Nucleus accumbens (tissue), 56 donors: ENCODE measurements at places on chromosomes 12 and 14.

- DNase-seq: peak; percentile 85
Measured at GRCh38 chr12:6937481-6938352, 5.9 kb upstream of the RNU7-1 start.

GRCh38 chr12:1862973-1863372 lies 42.6 kb downstream of the LRTM2 start:
- DNase-seq: no peak

DNA sequence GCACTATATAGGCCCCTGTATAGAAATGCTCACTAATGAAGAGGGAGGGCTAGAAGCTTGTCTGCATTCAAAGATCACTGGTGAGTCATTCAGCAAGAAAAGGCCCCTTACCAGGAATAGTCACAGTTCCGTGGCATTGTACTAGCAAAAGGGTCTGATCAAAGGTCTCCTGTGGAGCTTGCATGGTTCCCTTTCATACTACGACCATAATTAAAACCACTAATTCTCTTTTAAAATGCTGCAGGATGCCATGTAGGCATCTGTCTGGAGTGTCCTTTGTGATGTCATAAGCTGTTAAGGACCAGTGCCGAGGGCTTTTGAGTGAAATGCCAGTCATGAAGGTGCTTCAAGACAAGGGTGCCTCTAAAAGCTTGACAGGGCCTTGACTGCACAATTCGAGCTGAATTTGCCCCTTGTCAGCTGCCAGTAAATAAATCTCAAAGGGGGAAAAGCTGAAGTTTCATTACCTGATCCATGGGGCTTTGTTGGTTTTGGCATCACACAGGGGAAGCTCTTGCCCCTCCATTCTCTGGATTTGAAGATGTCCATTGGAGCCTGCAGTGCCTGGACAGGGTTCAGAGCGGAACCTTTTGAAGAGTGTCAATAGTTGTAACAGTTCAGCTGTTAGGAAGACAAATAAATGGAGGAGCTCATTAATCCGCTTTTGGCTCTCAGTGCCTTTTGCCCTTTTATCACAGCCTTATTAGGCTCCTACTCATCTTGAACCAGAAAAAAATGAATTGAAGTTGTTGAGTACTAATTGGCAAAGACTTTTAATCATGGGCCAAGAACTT lies 69.1 kb downstream of the TMEM260 start:
- DNase-seq: no peak

GRCh38 chr12:104643093-104643818 lies 186.5 kb downstream of the CHST11 start:
- no peak for DNase-seq

DNA sequence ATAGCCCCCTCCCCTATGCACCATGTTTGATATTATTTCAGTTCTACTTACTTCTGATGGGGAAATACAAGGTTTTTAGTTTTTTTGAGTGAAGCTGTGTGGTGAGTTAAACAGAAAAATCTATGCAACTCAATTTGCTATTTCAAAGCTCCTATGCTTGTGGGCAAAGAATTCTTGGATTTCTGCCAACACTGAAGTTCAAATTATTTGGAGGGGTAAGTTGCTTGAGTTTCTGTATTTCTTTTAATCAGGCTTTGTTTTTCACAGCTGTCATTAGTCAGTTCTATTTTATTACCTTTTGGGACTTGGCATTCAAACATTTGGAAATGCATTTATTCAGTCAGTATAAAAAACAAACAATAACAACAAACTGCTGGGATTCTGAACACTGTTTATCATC lies 407.5 kb upstream of the MGAT4C start:
- no peak for DNase-seq

DNA sequence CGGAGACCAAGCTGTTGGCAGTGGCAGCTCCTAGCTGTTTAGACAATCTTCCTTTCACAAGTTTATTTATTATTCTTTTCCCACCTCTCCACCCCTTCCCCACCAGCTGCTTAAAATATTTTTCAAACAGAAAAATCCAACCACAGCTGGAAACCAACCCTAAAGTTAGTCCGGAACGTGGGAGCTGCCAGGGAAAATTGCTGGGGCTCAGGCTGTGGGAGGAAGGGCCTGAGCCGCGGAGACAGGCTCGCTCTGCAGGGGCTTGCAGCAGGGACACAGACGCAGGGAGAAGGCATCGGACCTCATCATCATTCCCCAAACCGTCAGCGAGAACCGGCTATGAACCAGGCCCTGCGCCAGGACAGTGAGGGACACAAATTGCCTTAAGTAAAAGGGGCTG lies 16.1 kb upstream of the TMEM106C start:
- DNase-seq: no peak
